ENCODE measurements at places on chromosomes 11 and 22.

- no peak for DNase-seq
These were observed 10.5 kb downstream of the KLHL35 start for GRCh38 chr11:75422248-75423231.

DNA sequence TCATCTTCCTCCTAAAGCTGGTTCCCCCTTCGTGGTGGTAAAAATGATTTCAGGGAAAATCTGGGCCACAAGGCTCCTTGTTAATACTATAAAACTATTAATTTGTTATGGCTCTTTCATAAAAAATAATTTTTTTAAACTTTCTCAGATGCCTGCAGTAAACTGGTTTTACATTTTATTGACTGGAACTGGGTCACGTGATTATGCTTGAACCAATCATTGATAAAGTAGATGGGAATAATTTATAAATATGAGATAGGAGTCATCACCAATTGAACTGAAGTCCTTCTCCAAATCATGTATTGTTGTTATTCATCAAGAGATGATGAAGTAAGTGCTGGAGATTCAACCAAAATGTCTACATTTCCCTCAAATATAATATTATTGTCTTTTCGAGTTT, 138.4 kb downstream of the SLC17A6 start:
- no peak for DNase-seq

DNA sequence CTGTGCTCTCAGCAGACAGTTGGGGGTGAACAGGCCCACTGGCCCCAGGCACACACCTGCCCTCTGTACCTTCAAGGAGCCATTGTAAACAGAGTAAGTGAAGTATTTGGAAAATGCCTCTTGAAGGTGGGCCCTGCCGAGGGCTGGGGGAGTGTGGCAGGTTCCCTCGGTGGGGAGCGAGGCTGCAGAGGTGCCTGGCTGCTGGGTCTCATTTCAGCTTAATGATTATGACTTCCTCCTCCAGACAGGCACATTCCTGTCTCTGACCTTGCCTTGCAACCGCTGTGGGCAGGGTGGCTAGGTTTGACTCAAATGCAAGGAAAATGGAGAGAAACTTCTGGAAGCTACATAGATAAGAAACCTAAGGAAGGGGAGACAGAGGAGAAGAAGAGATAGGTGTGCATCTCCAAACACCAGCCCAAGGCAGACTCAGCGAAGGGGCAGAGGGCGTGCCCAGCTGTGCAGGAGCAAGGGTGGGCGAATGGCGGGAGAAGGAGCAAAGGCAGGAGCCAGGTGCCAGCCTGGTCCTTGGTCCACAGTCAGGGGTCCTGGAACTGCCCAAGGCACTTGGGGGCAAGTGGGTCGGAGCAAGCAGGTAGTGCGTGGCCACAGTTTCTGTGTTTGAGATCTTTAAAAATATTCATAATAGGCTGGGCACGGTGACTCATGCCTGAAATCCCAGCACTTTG, 14.0 kb downstream of the GRAMD4 start:
- DNase-seq: no peak

GRCh38 chr11:73597336-73597955, 466 bp downstream of the FAM168A start:
- no peak for DNase-seq

GRCh38 chr22:33227791-33228190, 169.6 kb upstream of the SYN3 start:
- no peak for DNase-seq

DNA sequence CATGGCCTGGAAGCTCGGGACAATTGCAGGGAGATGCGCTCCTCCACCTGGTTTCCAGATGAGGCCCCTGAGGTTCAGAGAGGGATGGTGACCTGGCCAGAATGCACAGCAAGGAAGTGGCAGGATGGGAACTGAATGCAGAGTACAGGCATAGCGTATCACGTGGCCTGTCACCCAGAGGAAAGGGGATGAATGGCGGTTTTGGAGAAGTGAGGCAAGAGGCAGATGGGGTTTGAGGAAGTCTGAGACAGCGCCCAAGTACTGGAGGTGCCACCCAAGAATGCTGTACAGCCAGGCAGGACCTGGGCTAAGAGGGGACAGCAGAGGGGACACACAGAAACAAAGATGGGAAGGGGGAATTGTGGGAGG, 4.9 kb downstream of the RAB3IL1 start:
- DNase-seq: no peak

- DNase-seq: no peak
These were observed 350.9 kb upstream of the SYN3 start for GRCh38 chr22:33409079-33409478.

GRCh38 chr11:67648796-67649613, 1.5 kb downstream of the ACY3 start:
- no peak for DNase-seq

- DNase-seq: no peak
These were observed 14.0 kb downstream of the RAB30 start for GRCh38 chr11:83057721-83058120.

- no peak for DNase-seq
These were observed 113.1 kb downstream of the SPATA19 start for GRCh38 chr11:133732109-133732674.

DNA sequence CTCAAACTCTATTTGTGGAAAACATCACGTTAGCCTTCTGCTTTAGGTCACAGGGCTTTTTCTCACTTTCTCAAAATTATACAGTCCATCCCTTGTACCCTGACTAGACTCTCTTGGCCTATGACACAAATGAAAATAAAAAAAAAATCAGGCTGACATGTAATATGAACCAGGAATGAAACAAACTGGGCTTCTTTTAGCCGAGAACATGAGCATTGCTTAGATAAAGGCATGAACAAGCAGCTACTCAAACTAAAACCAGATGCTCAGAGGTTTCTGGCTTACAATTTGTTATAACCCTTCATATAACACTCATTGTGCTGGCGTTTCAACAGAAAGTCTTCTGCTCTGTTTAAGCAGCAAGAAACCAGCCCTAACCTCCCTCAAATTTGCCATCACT, 265.5 kb upstream of the NARS2 start:
- no peak for DNase-seq

DNA sequence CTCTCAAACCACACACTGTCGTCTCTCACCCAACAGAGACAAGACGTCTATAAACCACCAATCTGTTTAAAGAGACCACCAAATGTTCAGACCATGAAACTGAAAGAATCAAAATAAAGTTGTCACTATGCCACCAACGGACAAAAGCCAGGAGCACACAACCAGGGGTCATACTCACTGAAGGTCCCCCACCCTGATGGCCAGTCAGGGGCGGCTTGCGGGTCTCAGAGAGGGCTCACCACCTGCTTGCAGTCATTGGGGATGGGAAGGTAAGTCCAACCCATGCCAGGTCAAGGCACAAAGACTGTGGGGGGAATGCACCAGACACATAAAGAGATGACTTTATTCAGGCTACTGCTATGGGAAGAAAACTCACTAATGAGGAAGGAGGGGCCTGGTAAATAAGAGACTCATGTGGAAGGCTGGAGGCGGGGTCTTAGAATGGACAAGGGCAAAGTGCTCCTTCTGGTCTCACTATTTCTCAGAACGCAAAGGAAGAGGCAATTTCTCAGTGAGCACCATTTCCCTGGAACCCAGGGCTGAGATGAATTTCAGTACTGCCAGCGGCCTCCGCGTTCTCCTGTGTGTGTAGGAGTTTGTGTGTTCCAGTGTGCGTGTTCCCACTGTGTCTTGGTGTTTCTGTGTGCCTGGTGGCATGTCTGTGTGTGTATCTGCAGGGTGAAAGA, 17.3 kb downstream of the SCARF2 start:
- no peak for DNase-seq

DNA sequence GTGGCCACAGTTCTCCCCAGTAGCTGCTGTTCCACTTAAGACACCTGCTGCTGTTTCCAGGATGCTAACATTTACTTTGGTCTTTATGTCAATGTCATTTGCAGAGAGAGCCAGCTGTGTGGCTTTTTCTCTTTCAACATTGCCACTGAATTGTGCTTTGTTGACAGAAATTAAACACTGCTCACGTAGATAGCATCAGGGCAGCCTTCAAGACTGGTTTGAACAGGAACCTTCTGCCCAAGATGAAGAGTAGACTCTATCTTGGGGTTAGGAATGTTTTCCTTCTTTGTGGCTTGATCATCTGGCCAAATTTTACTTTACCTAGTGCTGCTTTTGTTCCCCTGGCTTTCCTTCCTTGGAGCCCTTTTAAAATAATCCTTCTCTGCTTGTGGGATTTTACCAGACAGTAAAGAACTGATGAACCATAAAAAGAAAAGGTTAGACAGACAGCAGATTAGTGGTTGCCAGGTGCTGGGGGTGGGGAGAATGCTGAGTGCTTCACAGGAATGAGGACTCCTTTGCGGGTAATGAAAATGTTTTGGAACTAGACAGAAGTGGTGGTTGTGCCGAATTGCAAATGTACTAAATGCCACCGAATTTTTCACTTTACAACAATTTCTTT, 22.7 kb upstream of the XBP1 start:
- no peak for DNase-seq

GRCh38 chr11:114031246-114031966, 28.1 kb upstream of the ZBTB16 start:
- no peak for DNase-seq

DNA sequence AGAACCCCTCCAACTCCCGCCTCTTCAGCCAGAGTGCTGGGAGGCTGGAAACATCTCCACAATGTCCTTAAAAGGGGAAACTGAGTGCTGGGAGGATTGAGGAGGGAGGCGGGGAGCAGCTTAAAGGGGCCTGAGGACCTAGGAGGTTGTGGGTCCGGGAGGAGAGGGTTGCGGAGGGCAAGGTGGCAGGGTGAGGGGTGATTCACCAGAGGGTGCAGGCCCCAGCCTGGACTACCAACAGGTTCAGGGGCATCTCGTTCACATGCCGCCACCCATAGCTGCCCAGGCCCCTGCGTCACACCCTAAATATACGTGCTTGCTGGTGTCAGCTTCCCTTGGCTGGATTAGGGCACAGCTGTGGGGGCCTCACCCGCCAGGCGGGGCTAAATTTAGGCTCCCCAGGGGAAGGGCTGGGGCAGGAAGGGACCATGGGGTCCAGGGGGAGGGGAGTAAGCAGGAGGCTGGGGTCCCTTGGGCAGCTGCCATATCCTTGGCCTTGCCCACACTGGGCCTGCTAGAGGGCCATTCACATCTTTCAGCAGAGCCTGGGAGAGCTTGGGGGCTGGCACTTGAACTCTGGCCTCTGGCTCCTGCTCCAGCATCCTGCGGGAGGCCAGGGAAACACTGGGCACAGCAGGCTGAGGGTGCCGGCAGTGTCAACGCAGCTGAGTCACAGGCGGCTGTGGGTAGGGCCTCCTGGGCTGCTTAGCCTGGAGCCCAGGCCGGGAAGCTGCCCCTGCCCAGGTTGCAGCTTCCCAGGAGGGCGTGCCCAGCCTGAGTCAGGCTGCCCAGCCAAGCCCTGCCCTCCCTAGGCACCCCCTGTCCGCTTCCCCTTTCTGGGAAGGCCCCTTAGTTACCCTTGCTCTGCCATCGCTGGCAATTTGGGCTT, 1.3 kb downstream of the EHBP1L1 start:
- DNase-seq: no peak

DNA sequence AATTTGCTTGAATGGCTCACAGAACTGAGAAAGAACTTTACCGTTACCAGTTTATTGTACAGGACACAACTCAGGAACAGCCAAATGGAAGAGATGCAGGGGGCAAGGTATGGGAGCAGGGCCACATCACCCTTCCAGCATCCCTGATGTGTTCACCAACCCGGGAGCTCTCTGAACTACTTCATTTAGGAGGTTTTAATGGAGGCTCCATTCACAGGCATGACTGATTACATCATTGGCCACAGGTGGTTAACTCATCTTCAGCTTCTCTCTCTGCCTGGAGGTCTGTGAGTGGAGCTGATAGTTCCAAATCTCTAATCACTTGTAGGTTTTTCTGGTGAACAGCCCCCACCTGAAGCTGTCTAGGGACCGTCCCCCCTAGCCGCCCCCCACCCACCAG, 83.5 kb downstream of the SLC36A4 start:
- DNase-seq: no peak

DNA sequence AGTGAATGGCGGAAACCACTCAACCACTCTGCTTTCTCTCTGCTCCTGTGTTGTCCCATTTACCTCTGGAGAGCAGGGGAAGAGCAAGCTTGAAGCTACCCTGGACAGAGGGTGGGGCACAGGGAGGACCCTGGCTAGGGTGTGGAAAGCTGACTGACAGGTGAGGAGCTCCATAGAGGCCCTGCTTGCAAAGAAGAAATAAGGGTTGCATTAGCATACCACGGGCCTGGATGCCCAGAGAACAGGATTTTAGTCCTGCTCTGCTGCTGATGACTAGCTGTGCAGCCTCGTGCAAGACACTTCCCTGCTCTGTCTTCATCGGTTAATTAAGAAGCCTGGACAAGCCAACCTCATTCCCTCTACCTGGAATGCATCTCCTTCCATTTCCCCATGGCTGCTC, 135.0 kb downstream of the BUD13 start:
- DNase-seq: no peak

GRCh38 chr22:48902983-48903650, 924.6 kb downstream of the BRD1 start:
- DNase-seq: no peak

DNA sequence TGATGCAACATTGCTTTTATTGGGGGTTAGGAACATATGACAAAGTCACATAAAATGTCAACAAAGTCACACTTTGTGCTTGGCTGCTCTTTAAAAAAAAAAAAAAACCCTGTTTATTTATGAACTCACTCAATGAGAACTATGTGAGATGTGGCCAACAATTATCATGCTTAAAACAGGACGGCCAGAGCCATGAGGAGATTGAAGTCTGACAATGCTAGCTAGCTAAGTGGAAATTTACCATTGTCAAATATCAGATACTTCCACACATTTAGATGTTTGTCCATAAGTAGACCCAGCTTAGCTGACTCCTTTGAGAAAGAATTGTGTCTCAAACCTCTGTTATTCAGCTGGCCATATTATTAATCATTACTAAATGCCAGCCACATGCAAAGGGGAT, 26.9 kb downstream of the BLID start:
- DNase-seq: no peak

DNA sequence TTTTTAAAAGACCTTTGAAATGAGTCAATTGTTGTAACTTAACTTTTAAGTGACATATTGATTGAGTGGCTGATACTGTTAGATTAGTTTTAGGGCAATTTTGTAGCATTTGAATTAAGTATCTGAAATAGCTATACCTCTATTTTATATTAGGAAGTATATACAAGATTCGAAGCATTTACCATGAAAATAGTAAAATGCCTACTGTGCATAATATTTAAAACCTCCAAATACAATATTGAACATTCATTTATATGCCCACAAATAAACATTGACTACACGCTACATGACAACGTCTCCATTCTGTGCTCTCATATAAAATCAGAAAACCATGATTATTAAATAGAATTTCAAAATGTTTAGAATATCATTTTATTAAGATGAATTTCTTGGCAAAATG, 14.5 kb downstream of the SOX6 start:
- no peak for DNase-seq

DNA sequence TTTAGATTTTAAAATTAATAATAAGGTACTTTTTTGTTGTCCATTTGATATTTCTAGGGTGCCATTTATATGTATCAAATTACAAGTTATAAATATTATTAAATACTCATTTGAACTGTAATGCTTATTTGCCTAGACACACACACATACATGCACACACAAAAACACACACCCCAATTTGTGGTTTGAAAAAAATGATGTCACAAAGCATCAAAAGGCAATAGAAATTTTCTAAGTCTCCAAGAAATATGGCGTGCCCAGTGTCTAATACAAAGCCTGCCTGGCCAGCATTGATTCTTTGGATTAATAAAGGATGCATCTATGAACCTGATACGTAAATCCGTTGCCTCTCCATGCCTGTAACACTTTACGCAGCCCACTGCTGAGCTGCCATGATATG, 252.8 kb upstream of the BLID start:
- no peak for DNase-seq

- no peak for DNase-seq
These were observed 9.5 kb downstream of the RBMXL2 start for GRCh38 chr11:7098235-7098832.

GRCh38 chr11:130514316-130514715, 65.9 kb downstream of the ADAMTS15 start:
- no peak for DNase-seq

All from stimulated activated CD8-positive, alpha-beta memory T cell treated with anti-CD3 and anti-CD28 coated beads, Interleukin-7, amount 100 ng/mL, for 1 hour (primary cell).